Cerebellar nuclear complex (tissue), 1 donor: ENCODE measurements at places on chromosomes 2 and 18.

- DNase-seq = no peak
Observed at GRCh38 chr2:240966906-240967680, 31.3 kb upstream of the SNED1 start.

DNA sequence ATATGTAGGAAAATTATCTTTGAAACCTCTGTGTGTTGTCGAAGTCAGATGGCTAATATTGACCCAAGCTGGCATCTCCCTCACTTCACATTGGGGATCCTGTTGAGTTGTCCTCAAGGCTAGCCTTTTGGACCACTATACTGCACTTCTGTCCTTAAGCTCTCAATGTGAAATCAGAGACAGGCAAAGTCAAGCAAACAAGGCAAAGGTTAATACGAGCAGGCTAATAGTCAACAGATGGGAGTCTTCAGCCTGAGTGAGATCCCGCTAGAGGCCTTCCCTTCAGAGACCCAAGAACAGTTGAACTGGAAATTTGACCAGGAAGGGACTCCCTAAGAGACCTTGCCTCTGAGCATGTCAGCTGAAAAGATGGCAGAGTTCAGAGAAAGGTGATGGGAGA lies 475.4 kb downstream of the PARD3B start:
- DNase-seq = no peak

DNA sequence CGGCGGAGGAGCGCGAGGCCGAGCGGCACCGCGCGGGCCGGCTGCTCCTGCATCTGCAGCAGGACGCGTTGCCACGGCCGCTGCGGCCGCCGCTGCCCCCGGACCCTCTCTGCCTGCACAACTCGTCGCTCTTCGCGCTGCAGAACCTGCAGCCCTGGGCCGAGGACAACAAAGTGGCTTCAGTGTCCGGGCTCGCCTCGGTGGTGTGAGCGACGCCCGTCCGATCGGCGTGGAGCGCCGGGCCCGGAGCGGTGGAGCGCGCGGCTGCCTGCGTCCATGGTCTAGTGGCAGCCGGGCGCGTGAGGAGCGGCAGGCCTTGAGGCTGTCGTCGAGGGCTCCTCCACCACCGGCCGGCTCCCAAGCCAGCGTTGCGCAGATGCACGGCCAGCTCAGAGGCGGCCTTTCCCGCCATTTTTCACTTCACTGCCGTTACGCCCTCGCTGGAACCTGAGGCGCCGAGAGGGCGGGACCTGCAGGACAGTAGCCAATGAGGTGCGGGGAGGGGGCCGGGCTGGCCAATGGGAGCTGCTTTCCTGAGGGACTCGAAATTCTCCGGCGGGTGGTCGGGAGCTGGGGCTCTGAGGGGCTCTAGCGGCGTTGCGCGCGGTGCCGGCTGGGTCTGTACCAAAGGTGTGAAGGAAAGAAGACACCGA lies 1.9 kb downstream of the TLX2 start:
- no peak for DNase-seq

DNA sequence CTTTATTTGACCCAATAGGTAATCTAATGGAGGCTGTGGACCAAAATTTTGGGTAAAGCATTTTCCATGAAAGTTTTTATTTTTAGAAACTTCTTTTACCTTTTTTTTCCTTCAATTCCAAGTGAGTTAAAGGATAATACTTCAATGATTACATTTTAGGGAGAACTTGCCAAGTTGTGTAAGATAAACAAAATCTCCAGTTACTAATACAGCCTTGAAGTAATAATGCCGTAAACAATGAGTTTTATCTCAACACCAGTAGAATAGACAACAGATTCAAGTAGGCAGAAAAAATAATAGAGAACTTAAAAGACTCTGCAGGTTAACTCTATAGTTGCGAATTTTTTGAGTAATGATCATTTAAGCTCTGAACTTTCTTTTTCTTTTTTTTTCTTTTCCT lies 807.4 kb downstream of the CNTNAP5 start:
- no peak for DNase-seq

- DNase-seq = no peak
Observed at GRCh38 chr2:128496700-128497099, 178.0 kb upstream of the HS6ST1 start.

GRCh38 chr2:141942006-141942789 lies 188.6 kb downstream of the LRP1B start:
- no peak for DNase-seq

DNA sequence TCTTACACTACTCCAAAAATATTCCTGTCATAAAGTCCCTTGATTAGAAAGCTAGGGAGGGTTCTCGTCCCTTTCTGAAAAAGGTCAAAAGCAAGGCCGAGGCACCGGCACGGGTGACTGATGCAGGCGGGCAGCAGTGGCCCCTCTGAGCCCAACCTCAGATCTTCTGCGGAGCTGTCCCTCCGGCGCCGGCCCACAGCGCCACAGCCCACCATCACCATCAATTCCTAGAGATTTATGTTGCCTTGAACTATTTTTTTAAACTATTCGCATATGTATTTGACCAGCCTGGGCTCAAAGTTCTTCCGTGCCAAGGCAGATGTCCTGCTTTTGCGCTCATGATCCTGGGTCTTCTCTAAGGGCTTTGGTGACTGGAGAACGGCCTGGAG lies 26.8 kb downstream of the PRELID3A start:
- DNase-seq = no peak

GRCh38 chr2:156490466-156490840 lies 54.3 kb downstream of the GPD2 start:
- no peak for DNase-seq

- DNase-seq = no peak
Observed at GRCh38 chr2:210481601-210482175, 5.1 kb upstream of the LANCL1 start.

- no peak for DNase-seq
Observed at GRCh38 chr2:15112216-15112615, 448.9 kb downstream of the NBAS start.

DNA sequence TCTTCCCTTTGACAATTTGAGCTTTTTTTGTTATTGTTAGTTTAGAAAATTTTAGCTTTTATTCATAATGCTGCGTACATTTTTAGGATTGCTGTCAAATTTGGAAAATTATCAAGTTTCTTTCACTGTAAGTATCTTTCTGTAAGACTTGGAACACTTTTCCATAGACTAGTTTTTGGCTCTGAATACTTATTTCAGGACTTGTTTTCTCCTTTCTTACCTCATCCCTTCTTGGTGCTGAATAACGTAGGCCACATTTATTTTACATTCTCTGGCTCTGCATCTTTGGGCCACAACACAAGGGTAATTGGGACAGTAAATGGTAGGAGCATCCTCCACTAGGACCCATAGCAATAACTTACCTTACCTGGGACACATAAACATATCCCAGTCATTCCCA lies 85.1 kb downstream of the CCDC85A start:
- DNase-seq = no peak

DNA sequence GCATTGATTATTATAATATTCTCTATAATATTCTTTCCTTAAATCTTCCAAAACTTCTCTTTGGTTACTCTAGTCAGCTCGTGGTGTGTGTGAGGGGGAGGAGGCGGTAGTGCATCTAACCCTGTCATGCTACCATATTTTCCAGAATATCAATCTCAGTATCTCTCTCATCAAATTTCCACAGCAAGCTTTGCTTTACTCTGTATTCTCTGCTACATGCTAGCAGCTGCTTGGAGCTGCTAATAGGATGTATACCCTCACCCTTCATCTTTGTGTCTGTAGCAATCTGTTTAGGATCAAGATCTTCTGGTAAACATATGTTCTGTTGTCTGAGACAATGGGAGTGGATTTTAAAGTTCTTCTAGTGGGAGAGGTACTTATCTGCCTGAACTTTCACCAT lies 303.8 kb upstream of the KLHL14 start:
- DNase-seq = no peak

DNA sequence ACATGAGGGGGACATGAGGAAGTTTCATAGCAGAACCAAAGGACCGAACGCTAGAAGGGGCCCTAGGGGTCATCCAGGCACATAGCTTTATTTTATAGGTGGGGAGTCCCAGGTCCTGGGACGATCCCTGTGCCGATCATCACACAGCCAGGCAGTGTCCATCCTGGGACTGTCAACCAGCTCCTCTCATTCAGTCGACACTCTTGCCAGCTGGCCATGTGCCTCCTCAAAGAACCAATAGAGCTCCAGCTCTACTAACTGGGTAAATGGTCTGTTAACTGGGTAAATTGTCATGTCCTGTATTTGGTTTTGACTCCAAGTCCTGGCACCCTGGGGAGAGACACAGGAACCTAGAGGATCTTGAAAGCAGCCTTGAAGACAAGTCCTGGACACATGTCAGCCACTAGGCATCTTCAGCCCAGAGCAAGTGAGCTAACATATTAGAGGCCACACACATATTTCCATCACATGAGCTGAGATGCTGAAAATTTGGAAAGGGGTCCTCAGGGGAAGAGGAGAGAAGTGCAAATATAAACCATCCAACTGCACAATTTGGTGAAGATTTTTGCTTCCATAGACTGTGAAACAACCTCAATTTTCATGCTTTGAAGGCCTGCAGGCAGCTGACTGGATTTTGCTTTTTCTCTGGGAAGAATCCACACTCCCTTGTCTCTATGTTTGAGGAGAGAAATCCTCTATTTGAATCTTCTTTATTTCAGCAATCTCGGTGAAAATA lies 361.1 kb upstream of the SLC14A2 start:
- no peak for DNase-seq

DNA sequence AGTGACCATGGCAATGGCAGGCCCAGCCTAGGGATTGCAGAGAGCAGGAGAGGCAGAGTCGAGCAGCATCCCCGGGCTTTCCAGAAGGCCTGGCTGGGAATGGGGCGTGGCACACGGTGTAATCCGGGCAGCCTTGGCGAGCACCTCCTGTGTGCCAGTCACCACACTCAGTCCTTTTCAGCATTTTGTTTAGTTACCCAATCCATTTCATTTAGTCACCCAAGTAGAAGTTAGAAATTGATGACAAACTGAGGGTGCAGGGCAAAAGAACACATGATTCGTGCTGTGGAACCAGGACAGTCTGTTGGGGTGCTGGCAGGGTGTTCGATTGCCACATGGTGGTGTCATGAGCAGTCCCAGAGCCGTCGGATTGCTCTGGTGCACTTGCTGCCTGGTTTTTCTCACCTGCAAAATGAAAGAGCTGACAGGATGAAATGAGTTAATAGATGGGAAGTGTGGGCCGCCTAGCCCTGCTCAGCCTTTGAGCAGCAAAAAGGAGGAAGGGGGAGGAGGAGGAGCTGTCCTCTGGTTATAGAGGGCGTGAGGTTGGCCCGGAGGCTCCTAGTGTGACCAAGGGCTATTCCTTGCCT lies 299.4 kb downstream of the AGAP1 start:
- DNase-seq = no peak

GRCh38 chr2:108579623-108580022 lies 45.4 kb downstream of the LIMS1 start:
- no peak for DNase-seq

DNA sequence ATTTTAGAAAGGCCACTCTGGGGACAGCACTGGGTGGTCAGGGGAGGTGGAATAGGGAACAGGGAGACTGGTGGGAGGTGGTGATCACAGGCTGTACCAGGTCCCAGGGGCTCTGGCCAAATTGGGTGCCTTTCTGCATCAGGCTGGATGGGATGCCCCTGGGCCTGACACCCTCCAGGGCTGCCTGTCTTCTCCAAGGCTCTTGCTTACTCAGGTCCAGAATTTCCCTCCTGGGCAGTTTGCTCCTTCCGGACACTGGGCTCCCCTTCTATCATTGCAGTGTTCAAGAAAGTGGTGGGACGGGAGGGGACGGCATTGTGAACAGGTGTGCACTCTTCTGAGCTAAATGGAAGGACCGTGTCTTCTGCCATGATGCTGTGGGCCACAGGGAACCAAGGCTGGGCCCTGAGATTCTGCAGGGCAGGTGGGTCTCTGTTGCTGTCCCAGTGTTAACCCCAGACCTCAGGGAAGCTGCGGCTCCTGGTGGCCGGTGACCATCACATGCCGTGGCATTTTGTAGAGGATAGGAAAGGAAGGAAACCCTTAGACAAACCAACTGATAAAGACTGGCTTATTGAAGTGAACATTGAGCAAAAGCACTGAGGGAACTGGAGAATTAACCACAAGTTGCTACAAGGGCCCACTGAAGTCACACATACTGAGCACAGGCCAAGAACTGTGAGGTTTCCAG lies 93.7 kb upstream of the HS6ST1 start:
- DNase-seq = no peak

DNA sequence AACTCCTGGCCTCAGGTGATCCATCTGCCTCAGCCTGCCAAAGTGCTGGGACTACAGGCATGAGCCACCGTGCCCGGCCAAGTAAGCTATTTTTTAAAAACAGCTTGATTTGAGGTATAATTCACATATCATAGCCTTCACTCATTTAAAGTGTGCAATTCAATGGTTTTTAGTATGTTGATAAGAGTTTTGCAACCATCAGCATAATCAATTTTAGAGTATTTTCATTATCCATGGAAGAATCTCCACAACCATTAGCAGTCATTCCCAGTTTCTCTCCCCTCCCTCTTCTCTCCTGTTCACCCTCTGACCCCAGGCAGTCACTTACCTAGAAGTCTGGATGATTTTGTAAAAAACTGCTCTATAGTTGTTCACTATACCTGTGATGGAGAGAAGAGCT lies 4.7 kb upstream of the LYG2 start:
- no peak for DNase-seq
